GM03348 (cell line): ENCODE measurements at places on chromosomes 11 and 22.

GRCh38 chr22:43889860-43890253 lies 2.0 kb downstream of the PNPLA5 start:
- peak; percentile 51 for DNase-seq

- no peak for DNase-seq
Measured at GRCh38 chr11:68924073-68924925, 20.6 kb downstream of the IGHMBP2 start.

DNA sequence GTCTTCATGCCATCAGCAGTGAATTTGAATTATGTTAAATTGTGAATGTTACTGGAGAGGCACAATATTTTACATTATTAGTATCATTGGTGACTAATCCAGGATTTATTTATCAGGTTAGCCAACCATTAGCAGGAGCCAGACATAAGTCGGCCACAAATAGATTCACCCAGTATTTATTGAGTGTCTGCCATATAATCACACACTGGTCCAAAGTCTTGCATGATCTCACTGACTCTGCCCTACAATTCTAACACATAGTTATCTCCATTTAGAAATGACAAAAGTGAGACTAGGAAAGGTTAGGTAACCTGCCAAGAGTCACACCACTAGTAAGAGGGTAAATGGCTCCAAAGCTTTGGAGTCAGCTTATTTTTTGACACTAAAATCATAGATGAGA lies 179.6 kb downstream of the BLID start:
- DNase-seq, result peak; percentile 44

DNA sequence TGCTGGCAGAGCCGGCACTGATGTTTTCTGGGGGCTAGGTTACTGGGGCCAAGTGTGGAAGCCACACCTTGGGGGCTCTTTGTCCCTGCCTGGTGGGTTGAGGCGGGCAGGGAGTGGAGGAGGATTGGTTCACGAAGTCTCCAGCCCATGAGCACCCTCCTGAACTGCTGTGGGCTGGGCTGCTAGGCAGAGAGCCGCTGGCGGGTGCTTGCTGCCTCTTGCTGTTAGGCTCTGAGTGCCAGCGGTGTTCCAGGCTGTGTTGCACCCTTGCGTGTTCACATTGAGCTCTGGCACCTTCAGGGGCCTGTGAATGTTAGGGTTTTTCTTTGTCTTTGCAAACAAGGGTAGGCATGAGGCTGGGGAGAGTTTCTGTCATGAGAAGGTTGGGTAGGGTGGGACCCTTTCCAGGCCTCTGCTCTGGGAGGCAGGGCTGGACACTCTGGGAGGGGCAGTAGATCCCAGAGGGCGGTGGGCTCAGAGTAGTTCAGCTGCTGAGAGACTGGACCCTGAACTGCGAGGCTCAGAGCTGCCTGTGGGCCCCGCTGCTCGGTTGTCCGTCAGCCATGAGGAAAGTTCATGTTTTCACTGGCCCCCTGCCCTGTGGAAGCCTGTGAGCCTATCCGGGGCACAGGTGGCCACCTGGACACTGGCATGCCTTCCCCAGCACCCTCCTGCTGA lies 24.0 kb upstream of the TMEM191C start:
- DNase-seq, result no peak

DNA sequence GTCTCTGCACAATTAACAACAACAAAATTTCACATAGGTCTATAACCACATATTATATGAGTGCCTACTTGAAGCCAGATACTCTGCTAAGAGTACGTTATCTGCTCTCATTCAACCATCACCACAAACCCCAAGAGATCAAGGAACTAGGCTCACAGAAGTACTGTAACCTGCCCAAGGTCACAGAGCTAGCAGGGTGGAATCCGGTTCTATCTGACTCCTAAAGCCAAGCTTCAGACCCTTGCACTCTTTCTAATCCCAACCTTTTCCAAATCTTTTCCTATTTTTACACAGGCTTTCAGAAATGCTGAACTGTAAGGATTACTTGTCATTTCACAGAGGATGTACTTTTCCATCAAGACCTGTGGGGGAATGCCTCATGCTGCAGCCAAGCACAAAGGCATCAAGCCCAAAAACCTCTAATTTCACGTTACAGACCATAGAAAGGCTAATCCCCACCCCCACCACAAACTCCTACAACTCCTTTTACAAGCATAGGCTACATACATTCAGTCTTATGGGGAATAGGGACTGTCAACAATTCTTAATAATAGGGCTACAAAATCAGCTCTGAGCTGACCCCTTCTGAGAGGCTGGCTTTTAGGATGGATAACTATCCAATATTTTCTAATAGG lies 927 bp downstream of the PRCP start:
- no peak for DNase-seq

GRCh38 chr11:92397221-92397755 lies 172.7 kb downstream of the FAT3 start:
- DNase-seq, result no peak

GRCh38 chr22:30893434-30894370 lies 74.9 kb downstream of the MORC2 start:
- no peak for DNase-seq

- no peak for DNase-seq
Measured at GRCh38 chr22:50713571-50714056, 24.4 kb upstream of the ACR start.

DNA sequence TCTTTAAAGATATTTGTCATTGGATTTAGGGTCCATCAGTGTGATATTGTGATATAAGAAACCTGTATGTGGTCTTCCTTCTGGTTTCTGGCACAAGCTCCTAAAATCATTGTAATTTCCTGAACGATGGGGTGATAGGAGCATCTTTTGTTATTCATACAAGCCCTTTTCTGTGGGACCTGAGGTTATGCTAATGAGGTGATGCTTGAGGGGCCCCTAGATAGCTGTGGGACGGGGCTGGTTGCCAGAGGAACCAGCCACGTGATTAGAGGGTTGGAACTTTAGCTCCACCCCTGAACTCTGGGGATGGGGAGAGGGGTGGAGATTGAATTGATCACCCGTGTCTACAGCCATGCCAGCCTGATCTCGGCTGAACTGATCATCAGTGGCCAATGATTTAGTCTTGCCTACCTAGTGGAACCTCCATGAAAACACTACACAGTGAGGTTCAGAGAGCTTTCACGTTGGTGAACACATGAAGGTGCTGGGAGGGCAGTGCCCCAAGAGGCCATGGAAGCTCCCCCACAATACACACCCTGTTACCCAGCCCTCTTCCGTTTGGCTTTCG lies 62.8 kb downstream of the BCR start:
- DNase-seq, result no peak

GRCh38 chr22:37077802-37078448 lies 26.4 kb downstream of the KCTD17 start:
- DNase-seq, result peak; percentile 91

DNA sequence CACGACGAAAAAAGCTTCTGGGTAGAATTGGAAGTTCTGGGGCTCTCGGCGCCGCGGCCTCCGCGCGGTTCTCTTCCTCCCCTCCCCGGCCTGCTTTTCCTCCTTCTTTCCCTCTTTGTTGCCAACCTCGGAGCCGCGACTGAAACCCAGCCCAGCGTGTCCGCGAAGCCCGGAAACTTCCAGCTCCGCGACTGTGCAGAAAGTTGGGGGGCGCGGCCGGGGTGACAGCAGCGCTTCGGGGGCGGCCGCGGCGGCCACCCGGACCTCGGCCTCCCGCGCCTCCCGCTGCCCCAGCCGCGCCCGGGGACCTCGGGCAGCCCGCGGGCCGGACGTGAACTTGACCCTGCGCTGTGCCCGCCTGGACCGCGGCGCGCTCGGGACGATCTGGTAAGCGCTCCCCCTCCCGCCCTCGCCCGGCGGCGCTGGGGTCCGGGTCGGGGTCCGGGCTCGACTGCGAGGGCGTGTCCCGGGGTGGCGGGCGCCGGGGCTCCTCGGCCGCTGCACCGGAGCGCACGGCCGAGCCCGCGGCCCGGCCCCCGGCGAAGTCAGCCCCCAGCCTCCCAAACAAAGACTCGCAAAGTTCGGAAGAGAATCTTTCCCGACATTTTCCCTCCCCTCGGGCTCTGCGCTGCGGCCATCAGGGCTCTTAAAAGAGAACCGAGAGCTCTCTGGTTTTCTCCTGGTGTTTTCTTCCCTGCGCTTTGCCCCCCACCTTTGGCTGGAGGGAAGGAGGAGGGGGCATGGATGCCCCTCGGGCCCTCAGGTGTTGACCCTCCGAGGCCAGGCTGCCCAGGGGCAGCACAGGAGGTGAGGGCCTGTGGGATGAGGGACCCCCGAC lies 67.9 kb upstream of the WNT7B start:
- peak; percentile 48 for DNase-seq

GRCh38 chr11:44577231-44577830 lies 11.9 kb downstream of the CD82 start:
- DNase-seq, result no peak

DNA sequence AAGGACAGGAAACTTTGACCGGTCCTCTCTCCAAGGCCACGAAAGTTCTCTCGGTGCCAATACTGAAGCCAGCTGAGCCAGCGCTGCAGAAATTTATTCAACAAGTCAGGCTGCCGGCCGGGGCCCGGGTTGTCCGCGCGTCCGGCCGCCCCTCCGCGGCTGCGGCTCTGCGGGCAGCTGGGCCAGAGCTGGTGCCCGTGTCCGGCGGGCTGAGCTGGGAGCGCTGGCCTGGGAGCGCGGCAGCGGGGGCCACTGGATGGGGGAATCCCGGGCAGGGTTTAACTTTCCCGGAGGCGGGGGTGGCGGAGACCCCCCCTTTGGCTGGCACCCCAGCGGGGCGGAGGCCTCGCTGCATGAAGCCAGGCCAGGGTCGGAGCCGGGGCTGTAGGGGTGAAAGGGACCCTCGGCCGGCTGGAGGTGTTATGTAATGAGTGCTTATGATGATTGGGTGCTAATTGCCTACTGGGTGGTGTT lies 12.3 kb upstream of the CACNA1I start:
- DNase-seq, result no peak

GRCh38 chr11:69337211-69337721 lies 43.3 kb downstream of the MYEOV start:
- DNase-seq, result no peak

- DNase-seq, result no peak
Measured at GRCh38 chr11:24521601-24522000, 24.7 kb downstream of the LUZP2 start.

- DNase-seq, result no peak
Measured at GRCh38 chr22:39777716-39778454, 115.7 kb downstream of the ENTHD1 start.

GRCh38 chr11:119727523-119728151 lies 1.4 kb downstream of the NECTIN1 start:
- DNase-seq, result peak; percentile 56

DNA sequence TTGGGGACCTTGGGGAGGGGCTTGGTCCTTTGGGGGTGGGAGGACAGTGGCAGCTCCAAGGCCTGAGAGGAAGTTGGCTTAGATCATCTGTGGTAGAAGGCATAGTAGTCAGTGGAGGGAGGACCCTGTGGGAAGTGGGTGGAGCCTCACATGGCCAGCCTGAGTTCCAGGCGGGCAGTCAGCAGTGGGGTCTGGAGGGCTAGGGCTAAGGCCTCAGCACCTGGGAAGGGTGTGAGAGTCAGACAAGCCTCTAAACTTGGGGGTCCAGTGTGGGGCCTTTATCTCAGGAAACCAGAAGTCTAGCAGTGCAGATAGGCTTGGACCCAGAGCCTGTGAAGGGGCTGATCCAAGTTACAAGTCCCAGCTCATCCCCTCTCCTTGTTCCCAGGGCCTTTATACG lies 4.0 kb downstream of the NLRX1 start:
- DNase-seq, result no peak

- DNase-seq, result peak; percentile 94
Measured at GRCh38 chr11:5684646-5685362, at the start of gene TRIM5. TRIM5 (minus strand) TSS chr11:5685074; CDS start chr11:5680177, 4,897 bp downstream.

GRCh38 chr11:131465746-131466145 lies 95.3 kb downstream of the NTM start:
- DNase-seq, result no peak

DNA sequence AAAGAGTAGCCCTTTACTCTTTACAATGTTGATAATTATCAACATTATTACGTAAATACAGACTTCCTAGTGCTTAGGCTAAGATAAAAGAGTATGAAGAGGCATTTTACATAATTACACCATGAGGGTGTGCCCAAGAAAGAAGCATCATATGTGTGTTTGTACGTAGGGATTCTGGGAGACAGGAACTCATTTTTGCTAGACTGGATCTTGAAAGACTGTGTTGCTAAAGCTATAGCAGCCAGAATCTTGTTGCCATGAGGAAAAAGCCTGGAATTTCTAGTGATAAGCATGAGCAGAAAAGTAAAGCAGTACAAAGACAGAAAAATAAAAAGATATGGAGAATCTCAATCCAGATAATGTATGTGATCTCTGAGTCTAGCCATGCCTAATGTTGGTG lies 72.1 kb downstream of the JRKL start:
- no peak for DNase-seq

DNA sequence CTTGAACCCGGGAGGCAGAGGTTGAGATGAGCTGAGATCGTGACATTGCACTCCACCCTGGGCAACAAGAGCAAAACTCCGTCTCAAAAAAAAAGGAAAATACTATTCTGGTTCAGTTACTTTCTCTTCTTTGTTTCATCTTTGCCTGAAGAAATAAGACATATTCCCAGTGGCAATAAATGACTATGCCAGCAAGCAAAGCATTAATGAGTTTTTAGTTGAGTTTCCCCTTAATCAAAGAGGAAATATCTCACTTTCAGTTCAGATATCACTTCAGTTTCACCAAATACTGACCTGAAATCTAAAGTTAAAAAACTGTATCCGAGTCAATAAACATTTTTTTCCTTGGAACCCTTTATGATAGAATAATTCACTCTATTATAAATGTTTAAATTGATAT lies 10.4 kb downstream of the PISD start:
- no peak for DNase-seq

DNA sequence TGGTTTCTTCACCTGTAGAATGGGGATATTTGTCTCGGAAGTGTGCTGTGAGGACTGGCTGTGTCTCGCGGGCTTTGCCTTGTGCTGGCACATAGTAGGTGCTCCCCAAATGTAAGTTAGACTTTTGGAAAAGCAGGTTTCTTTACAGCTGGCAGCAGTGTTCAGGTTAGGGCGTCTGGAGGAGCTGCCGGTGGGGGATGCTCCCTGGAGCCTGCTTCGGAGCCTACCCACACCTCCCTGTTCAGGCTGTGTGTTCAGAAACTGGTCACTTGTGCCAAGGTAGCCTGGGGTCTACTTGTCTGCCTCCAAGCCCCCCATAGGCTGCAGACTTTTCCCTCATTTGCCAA lies 60.0 kb downstream of the OTOG start:
- DNase-seq, result no peak

DNA sequence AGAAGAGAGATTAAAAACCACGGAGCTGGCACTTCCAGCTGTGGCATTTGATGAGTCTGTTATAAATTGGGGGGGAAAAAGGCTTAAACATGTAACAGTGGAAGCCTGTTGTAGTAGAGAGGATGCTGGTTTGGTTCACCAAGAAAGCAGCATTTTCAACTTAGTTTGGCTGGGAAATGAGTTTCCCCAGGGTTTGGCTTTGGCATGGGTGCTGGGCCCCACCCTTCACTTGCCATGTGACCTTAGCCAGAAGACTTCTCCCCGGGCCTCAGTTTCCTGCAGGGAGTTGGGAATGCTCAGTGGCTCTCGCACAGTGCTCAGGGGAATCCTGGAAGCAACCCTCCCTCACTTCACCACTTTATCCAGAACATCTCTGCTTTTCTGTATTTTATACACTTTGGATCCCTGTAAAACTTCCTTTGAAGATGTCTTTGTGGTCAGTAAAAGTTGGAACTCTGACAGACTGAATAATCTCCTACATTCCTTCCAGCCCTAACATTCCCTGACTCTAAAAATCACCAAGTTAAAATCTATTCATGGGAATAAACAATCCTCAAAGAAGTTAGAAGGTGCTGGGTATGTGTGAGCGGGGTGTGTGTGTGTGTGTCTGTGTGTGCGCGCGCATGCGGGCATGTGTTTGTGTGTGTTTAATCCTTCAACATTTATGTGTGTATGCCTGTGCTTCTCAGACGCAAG lies 166.0 kb downstream of the TENM4 start:
- DNase-seq, result peak; percentile 73

- no peak for DNase-seq
Measured at GRCh38 chr11:112715056-112715455, 246.2 kb upstream of the NCAM1 start.

- no peak for DNase-seq
Measured at GRCh38 chr11:88770475-88771079, 295.2 kb downstream of the GRM5 start.
